BJ (cell line): ENCODE measurements at places on chromosomes 1 and 21. TPM values are rescaled to one million over a fixed set of nuclear protein-coding genes. Genes with fewer than 3 reads are reported as not detected.

The IGSF8 gene
- polyA plus RNA-seq, result 17.4 and 29.7 TPM in 2 replicates

The SPRR2G gene
- not detected in 2 replicates for polyA plus RNA-seq

DNA sequence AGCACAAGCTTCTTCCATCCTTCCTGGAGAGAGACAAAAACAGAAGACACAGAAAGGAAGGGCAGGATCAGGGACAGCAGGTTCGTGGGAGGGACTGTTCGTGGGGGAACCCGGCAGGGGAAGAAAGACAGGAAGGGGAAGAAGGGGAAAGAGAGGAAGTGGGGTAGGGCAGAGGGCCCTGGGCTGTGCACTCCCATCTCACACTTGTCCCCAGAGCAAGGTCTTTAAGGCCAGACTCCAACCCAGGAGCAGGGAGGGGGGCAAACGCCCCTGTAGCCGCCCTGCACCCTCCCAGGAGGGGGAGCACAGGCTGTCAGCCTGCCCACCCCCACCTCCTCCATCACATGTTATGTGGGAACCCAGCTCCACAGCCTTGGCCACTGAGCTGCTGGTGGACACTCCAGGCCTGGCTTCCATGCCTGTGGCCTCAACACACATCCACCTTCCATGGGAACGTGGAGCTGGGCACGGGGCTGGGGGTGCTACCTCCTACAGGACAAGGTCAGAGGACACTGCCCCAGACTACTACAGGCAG, 9.3 kb downstream of the SLC19A1 start:
- no peak for DNase-seq

- DNase-seq, result no peak
Observed at GRCh38 chr1:89607156-89607555, 25.8 kb upstream of the LRRC8C start.
